ENCODE measurements at places on chromosomes 5 and 9.

DNA sequence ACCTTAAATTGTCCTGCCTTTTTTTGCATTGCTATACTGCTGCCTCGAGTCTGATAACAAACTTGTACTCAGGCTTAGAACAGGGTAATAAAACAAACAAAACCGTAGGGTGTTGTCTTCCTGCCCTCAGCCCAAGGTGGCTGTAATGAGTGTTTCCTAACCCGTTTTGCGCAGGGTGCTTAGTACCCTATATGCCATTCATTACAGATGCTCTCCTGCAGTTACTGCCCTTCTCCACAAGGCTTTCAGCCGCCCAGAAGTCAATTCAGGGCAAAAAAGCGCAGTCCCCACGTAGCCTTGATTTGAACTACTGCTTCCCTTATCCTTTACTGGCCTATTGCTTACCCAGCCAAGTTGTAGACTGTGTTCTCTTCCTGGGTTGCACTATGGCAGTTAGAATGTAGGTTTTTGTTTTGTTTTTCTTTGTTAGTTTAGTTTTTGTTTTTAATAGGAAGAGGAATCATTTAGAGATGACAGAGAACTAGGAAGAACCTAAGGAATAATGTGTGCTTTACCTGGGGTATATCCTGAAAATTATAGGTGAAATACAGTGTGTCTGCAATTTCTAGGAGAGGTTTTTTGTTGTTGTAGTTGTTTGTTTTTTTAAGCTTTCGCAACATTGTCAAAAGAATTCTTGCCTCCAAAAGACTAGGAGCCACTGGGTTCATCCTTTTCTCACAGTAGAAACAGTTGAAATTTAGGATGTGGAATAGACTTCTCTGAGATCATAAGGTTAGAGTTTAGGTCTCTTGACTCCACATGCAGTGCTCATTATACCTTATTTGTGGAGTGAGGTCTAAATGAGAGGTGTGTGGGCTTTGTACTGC, 1.3 kb downstream of the HMGXB3 start:
- DNase-seq, result no peak

DNA sequence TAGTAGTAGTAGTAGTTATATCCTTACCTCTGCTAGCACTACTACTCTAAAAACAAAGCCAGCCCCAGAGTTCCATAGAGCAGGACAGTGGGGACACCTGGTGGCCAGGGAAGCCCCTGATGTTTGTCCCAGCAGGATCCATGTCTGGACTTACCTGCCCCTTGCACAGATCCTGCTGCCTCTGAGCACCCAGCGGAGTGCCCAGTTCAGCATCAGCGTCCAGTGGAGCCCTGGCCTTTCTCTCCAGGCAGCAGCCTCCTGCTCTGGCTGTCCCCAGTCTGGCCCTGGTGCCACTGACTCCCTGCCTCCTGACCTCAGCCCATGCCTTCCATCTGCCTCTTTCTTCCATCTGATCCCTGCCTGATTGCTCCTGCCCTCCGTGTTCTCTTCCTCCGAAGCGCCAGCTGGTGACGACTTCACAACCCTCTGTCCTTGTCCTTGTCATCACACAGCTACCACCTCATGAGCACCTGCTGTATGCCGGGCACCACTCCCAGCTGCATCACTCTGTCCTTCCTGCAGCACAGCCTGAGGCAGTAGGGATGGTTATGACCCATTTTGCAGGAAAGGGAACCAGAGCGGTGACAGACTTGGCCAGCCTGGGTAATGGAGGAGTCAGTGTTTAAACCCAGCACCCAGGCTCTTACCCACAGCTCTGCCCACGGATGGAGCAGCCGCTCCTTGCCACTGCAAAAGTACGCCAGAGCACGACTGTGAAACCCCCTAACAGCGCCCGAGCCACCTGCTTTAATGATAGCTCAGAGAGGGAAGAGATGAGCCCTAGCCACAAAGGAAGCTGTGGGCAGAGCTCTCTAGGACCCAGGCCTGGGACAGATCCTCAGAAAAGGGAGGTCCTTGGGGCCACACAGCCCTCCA, 11.5 kb downstream of the SARDH start:
- no peak for DNase-seq

GRCh38 chr9:98929895-98930341, 13.8 kb upstream of the COL15A1 start:
- DNase-seq, result no peak

GRCh38 chr9:82797534-82797933, 265.4 kb downstream of the RASEF start:
- DNase-seq, result no peak

GRCh38 chr5:174252121-174252520, 206.6 kb downstream of the NSG2 start:
- DNase-seq, result no peak

- DNase-seq, result peak; percentile 8
Observed at GRCh38 chr5:58085800-58086199, 374.1 kb downstream of the PLK2 start.

- no peak for DNase-seq
Observed at GRCh38 chr5:115377468-115378217, 81.2 kb upstream of the CCDC112 start.

DNA sequence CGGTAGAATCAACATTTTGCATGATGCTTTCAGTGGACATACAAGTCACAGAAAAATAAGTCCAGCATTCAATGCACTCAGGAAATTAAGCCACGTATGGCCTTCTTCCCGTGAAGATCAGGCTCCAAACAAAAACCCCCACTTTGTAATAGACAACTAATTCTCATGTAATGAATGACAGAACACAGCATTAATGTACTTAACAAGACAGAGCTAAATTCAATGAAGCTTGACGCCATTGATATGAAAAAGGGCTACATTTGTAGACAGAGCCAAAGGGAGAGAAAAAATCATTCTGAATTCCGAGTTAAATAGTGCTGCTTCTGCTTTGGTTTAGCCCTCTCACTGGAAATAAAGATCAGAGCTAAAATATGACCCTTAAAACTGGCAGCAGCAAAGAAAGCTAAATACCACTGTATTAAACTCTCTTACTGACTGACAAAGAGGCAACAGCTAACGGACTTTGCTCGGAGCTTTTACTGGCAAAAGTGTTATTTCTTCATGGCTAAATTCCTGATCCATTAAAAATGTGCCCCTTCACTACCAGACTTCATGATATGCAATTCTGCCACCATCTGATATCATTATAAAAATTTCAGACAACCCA, 250.5 kb downstream of the BNC2 start:
- DNase-seq, result no peak

DNA sequence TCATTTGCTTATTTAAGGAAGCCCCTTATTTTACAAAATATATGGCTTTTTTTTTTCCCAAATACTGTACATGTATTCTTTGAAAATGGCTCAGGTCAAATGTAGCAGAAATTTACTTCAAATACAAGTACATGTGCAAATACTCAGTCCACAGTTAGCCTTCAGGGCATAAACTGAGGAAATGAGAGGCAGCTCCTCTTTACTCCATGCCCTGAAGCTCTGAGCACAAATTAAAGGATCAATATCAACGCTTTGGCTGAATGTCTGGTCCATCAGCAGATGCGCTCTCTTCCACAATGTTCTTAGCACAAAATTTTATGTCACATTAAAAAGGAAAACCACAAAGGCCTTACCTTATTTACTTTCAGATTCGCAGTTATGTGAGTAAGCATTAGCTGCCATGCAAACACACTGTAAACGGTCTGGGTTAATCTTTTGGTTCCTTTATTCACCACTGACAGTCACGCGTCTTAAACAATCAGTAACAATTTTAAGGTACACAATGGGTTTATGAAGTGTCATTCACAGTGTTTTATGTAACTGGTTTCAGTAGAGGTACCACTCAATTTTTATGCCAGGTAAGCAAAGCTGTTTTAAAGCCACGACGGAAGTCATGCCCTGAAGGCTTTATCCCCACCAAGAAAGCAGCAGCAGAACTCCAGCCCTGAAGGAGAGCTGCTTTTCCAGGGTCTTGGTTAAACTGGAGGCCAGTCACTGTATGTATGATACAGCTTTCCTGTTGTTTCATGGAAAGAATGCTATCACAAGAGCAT, 103.4 kb downstream of the OTULIN start:
- no peak for DNase-seq

GRCh38 chr5:65742565-65743231, 20.7 kb downstream of the NLN start:
- DNase-seq, result peak; percentile 69

GRCh38 chr5:115471345-115472063, 73.1 kb downstream of the FEM1C start:
- no peak for DNase-seq

- no peak for DNase-seq
Observed at GRCh38 chr5:92780057-92780456, 801.0 kb downstream of the NR2F1-AS1 start.

GRCh38 chr9:111870774-111871498, 25.7 kb upstream of the UGCG start:
- DNase-seq, result no peak

DNA sequence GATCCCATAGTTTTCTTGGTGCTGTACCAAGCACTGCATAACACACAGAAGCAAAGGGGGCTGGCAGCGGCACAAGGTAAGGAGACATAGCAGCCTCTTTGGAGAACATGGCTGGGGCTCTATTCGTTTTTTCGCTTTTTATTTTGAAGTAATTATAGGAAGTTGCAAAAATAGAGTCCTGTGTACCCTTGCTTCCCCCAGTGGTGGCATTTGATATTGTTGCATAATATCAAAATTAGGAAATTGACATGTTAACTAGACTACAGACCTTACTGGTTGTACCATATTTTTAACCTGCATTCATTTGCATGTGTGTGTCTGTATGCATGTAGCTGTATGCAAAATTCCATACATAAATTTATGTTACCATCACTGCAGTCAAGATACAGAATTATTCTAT, 6.6 kb upstream of the UBQLN1 start:
- no peak for DNase-seq

- DNase-seq, result no peak
Observed at GRCh38 chr5:158513490-158514318, 586.0 kb downstream of the EBF1 start.

DNA sequence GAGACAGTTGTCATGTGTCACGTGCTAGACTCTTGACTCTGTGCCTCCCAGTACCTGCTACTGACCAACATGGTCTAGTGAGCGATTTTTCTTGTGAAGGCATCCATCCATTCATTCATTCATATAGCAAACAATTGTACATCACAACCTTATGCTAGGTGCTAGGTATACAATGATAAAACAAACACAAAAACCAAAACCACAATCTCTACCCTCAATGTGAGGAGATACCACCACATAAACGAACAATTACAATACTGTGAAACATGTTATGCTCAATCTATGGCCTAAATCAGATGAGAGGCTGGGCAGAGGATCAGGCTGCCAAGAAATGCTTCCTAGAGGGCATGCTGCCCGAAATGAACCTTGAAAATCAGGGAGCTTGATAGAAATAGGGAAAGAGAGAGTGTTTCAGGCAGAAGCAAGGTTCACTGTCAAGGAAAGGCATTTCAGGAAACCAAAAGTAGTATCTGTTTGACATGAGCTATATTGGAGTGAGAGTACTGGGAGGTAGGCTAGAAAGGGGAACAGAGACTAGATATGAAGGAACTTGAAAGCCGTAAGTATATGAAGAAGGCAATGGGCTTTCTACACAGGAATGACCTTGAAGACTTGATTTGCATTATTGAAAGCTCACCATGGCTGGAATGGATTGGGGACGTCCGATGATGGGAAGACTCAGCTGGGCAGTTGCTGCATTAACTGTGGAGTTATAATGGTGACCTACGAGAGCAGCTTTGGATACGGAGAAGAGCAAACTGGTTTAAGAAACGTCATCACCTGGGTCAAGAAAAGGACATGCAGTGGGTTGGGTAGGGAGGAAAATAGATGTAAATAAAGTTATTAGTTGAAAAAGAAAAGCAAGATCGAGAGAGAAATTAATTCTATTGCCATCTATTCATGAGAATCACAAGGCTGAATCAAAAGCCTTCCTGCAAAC, 90.1 kb downstream of the THBS4 start:
- DNase-seq, result no peak

DNA sequence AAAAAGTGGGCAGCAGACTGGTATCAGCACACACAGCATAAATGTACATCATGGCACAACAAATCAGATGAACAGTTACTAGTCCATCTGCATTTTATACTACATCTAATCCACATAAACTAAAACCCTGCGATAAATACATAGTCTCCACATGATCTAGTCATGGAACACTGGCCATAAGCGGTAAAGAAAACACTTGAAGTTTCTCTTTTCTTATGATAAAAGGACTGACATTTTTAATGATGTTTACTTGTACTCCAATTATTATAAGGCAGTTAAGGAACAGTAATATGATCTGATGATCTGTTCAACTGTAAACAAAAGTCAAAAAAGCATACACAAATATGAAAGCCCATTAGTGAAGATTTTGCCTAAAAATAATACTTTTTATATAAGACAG, 112.5 kb downstream of the MPDZ start:
- DNase-seq, result no peak

DNA sequence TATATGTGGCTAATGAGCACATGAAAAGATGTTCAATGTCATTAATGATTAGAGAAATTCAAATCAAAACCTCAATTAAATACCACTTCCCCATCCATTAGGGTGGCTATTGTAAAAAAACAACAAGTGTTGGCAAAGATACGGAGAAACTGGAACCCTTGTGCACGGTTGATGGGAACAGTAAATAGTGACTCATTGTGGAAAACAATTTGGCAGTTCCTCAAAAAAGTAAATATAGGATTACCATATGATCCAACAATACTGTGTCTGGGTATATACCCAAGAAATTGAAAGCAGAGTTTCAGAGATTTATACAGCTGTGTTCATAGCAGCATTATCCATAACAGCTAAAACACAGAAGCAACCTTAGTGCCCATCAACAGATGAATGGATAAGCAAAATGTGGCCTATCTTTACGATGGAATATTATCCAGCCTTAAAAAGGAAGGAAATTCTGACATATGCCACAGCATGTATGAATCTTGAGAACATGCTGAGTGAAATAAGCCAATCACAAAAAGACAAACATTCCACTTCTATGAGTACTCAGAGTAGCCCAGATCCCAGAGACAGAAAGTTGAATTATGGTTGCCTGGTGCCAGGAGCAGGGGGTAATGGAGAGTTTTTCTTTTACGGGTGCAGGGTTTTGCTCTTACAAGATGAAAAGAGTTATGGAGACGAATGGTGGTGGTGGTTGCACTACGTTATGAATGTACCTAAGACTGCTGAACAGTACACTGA, 41.4 kb upstream of the LRRC14B start:
- DNase-seq, result no peak

- no peak for DNase-seq
Observed at GRCh38 chr9:93220627-93221026, 36.7 kb downstream of the WNK2 start.

GRCh38 chr9:107249665-107250285, 33.3 kb upstream of the RAD23B start:
- no peak for DNase-seq

DNA sequence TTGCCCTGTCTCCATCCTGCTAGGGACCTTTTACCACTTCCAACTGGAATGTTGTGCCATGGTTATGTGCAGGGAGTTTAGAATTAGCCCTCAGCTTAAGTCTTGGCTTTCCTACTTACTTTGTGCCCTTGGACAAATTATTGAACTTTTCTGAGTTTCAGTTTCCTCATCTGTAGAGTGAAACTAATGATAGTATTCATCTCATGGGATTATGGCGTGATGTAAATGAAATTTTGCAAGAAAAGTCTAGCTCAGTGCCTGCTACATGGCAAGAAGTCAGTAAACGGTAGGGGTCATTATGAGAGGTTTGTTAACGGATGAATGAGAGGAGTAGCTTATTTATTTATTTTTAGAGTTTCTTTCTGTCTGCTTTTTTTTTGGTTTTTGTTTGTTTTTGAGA, 1.8 kb downstream of the MVB12B start:
- no peak for DNase-seq

All from HS-27A (cell line).